ENCODE measurements at places on chromosomes 4 and X.

DNA sequence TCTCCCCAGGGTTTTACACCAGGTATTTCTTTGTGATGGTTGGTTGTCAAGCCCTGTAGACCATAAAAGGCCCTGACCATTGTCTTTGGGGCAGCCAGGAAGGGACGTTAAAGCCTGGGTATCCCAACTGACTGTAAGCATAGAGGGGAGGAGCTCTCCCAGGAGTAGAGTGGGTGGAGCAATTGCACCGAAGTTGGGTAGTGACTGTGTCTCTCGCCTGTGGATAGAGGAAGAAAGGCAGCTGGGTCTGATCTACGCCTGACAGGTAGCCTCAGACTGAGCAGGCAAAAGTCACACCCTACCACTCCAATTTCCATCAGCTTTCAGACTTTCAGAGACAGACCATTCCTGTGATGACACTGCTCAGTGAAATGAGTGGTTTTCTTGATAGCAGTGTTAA, 123.3 kb downstream of the KLHL8 start:
- DNase-seq = no peak

DNA sequence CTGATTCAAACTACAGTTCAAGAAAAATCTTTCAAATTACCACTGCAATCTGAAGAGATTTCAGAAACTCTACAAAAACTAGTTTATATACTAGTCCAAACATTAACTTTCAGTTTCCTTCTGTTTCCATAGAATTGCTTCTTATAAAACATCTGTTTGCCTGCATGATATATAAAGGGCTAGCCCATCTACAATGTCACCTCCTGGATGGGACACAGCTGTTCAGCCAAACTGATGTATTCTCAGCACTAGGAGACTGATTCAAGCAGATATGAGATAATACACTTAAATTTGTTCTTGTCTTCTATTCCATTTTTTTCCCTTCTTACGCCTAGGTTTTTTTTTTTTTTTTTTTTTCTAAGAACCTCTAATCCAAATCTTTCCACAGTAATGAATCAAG, 1569.7 kb upstream of the IGFBP7 start:
- no peak for DNase-seq

GRCh38 chr4:158006990-158007389, 165.8 kb downstream of the GASK1B start:
- DNase-seq = no peak

GRCh38 chr4:48913346-48913745, 6.8 kb upstream of the OCIAD2 start:
- DNase-seq = peak; percentile 49

GRCh38 chr4:36218121-36218520, 26.2 kb downstream of the ARAP2 start:
- no peak for DNase-seq

- DNase-seq = no peak
Observed at GRCh38 chrX:39840133-39840532, 257.6 kb downstream of the BCOR start.

DNA sequence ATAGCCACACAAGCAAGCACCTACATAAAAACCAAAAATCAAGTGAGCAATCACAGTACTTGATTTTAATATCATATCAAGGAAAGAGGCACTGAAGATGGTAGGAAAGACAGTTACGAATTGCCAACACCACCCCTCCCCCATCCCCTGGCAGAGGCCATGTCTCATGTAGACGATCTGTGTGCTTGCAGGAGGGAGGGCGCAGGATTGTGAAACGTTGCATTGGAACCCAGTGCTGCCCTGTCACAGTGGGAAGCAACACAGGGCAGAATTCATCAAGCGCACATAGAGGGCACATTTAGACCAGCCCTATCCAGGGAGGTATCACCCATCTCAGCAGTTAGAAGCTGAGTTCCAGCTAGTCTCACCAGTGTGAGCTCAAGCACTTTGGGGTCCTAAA, 359.8 kb downstream of the DMD start:
- no peak for DNase-seq

- no peak for DNase-seq
Observed at GRCh38 chr4:54779476-54780148, 121.9 kb downstream of the KIT start.

GRCh38 chr4:153555730-153556434, 89.7 kb downstream of the TMEM131L start:
- DNase-seq = no peak

- DNase-seq = no peak
Observed at GRCh38 chr4:145734031-145734430, 54.1 kb downstream of the C4orf51 start.

DNA sequence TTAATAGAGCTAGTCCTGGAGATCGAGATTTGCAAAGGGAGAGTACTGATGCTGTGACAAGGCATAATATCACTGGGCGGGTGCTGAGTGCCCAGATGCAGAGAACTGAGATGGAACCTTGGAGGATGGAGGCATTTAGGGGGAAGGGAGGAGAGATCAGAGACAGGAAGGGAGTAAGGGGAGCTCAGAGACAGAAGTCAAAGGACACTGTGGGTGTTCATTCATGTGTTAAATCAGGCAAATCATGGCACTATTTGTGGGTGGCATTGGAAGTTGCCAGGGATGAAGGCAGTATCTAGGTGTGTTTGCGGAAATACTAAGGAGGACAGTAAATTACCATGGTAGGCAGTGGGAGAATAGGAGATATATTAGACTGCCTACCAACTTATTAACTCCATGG, 135.0 kb downstream of the RBM46 start:
- no peak for DNase-seq

DNA sequence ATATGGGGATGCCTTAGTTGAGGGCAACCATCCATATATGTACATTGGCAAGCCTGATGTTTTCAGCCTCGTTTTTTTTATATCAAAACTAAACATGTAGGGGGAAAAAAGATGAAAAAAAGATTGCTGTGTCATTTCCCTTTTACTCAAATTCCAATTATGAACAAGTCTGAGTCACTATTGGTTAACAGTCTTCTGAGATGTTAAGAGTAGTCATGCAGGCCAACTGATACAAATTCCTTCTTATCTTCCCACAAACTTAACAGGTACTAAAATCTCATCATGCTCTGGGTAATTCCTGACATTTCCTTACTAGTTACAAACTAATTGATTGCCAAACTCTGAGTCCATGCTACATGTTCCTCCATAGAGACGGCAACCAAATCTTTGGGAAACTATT, 222.1 kb downstream of the FRMPD4 start:
- peak; percentile 12 for DNase-seq

- DNase-seq = no peak
Observed at GRCh38 chr4:31291238-31291637, 571.1 kb downstream of the PCDH7 start.
